ENCODE measurements at places on chromosomes 7 and 10.

DNA sequence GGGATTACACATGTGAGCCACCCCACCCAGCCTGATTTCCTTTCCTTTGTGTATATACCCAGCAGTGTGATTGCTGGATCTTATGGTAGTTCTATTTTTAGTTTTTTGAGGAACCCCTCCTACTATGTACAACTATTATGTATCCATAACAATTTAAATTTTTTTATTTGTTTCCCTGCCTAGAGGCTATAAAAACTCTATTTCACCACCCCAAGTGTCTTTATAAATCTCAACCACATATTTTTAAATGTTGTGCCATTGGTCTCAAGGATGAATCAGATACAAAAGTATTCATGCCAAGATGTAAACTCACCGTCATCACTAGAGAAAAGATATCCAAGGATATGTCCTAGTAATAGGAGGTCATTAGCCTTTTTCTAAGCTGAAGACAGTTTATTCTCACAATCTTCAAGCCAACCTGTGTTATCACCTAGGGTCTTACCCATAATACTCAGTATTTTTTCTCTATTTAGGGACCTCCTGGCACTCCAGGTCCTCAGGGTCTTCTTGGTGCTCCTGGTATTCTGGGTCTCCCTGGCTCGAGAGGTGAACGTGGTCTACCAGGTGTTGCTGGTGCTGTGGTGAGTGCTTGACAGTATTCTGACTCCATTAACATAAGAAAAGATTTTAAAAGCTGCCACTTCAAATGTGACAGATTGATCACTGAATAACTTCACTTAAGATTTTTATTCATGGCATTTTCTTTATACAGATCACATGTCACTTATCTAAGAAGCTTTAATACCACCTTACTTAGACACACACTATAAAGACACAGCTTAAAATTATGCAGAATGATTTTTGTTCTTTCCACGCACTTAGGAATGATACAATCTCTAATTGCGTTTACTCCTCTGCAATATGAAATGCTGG lies 29.4 kb downstream of the COL1A2 start:
- no peak for DNase-seq

GRCh38 chr7:108719631-108720030 lies 150.0 kb downstream of the DNAJB9 start:
- DNase-seq = no peak

GRCh38 chr10:72306215-72306760 lies 32.6 kb downstream of the DDIT4 start:
- DNase-seq = no peak

DNA sequence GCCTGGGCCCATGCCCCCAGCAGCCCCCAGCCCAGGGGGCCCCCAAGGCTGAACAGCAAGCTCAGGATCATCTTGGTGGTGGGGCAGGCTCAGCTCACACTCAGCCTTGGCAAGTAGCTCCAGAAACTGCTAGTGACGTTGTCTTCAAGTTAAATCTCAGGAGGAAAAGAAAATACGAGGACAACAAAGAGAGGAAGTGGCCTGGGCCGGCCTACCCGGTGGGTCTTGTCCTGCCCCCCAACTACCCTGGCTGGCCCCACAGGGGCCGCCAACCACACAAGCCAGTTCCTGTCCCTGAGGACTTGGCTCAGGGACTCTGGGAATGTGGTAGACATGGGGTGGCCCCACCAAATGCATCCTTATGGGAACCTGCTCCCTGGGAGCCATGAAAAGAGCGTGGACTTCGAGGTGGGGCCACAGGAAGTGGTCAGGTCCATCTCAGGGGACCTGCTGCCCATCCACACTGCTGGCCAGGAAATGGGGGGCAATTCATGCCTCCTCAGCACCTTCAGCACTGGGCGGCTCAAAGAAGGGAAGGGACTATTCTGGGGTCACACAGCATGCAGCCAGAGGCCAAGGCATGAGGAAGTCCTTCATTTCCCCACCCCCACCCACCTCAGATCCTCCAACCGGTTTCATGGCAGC lies at the start of gene MMRN2:
Gene MMRN2 (minus strand): TSS at position 145 of the 645 bp plus-strand sequence. CDS start 74 bp downstream, at position 71.
- no peak for DNase-seq

- no peak for DNase-seq
These were observed 117.6 kb downstream of the NRP1 start for GRCh38 chr10:33216661-33217427.

DNA sequence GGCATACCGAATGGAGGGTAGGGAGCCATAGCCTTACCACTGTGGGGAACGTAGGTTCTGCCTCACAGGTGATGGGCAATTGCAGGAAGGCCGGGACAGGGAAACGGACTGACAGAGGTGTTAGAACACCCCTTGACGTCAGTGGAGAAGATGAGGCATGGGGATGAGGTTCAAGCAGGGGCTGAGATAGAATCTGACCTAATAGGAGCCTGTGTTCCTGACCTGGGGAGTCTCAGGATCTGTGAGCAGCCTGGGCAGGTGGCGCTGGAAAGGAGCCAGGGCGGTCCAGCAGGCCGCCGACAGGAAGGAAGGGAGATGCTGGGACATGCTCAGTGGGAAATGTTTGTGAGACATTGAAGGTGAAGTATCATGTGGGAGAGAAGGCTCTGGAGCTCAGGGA lies 109.4 kb downstream of the WDFY4 start:
- DNase-seq = no peak

DNA sequence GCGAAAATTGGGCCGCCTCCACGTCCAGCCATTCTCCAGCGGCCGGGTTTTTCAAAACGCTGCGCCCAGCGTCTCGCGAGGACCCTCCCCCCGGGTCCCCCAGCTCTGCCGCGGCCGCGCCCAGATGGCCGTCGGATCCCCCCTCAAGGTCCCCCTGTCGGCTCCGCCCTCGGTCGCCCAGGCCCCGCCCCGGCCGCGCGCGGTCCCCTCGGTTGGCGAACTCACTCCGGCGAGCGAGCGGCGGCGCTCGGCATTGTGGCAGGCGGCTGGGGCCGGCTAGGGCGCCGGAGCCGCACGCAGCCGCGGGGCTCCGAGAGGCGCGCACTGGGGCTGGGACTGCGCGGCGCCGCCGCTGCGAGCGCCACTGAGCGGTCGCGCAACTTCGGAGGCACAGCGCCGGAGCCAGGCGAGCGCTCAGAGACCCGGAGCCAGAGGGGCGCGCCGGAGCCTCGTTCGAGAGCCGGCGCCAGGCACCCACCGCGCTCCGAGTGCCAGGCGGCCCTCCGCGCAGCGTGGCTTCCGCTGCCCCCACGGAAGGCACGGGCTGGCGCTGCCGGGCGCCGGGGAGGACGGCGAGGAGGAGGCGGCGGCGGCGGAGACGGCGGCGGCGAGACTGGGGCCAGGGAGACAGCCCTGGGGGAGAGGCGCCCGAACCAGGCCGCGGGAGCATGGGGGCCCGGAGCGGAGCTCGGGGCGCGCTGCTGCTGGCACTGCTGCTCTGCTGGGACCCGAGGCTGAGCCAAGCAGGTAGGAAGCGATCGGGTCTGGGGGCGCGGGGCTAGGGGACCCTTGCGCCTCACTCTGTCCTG lies at the start of gene UNC5B:
Gene UNC5B (plus strand): TSS at position 253 of the 809 bp plus-strand sequence. CDS start 416 bp downstream, at position 669.
- peak; percentile 81 for DNase-seq

GRCh38 chr7:116357781-116358670 lies 141.5 kb upstream of the CAV2 start:
- DNase-seq = no peak

- DNase-seq = no peak
These were observed 182.4 kb downstream of the PTEN start for GRCh38 chr10:88045656-88046415.

- no peak for DNase-seq
These were observed 831.1 kb upstream of the C7orf33 start for GRCh38 chr7:147759327-147759943.

DNA sequence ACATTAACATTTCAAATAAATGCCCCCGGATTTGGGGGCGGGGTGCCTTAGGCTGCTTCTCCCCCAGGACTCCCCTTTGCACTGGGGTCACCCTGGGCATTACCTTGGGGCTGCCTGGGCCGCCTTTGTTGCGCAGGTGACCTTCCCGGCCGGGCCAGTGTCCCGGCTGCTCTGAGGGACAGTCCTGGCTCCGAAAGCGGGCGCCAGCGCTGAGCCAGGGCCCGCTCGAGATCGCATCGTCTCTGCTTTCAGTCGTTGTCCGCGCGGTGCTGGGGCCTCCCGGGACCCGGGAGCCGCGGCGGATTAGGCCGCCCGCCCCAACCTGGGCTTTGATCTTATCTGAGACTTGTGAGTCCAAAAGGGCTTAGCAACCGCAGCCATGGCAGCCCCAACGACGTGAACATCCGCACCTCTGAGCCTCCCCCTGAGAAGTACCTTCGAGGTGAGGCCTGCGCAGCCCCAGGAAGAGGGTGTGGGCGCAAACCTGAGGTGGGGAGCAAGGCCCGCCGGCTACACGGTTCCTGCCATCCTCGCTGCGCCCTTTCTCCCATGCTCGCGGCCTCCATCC lies 14.8 kb upstream of the WAPL start:
- peak; percentile 73 for DNase-seq

- DNase-seq = no peak
These were observed 142.6 kb downstream of the PLXDC2 start for GRCh38 chr10:19958787-19959186.

GRCh38 chr7:91151916-91152315 lies 112.3 kb upstream of the FZD1 start:
- DNase-seq = no peak

DNA sequence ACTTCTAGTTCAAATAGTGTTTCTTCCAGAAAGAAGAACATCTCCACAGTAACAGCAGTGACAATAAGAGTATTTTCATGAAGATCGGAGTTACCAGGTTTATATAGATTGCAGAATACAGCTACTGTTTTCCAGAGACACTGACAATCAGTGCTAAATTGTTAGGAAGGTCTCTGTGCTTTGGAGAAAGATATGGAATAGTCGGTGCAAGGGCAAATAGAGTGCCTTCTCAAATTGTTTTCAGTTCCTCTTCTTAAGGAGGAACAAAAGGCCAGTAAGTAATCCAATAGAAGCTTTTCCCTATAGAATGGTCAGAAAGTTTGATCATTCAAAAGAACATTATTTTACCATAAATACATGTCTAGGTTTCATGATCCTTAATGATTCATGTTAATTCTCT lies 2.6 kb upstream of the KIAA1217 start:
- DNase-seq = no peak

DNA sequence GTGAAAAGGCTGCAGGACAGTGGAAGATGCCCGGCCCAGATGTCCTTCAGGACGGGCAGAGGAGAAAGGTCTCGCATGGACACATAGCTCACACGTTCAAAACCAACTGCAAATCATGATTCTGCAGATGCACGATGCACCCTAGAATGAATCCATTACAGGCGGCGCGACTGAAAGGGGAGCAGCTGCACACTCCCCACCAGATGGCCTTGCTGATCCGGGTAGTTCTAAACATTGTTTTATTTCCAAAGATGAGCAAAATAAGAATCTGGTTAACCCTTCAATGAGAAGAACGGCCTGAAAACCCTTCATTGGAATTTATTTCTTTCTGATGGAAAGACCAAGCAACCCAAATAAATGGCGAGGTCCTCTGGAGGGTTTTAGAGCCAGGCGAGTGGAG lies 33.8 kb downstream of the CHST15 start:
- DNase-seq = no peak

GRCh38 chr7:78476851-78477405 lies 678.4 kb downstream of the PHTF2 start:
- no peak for DNase-seq

- no peak for DNase-seq
These were observed 49.5 kb upstream of the CREB5 start for GRCh38 chr7:28362812-28363211.

DNA sequence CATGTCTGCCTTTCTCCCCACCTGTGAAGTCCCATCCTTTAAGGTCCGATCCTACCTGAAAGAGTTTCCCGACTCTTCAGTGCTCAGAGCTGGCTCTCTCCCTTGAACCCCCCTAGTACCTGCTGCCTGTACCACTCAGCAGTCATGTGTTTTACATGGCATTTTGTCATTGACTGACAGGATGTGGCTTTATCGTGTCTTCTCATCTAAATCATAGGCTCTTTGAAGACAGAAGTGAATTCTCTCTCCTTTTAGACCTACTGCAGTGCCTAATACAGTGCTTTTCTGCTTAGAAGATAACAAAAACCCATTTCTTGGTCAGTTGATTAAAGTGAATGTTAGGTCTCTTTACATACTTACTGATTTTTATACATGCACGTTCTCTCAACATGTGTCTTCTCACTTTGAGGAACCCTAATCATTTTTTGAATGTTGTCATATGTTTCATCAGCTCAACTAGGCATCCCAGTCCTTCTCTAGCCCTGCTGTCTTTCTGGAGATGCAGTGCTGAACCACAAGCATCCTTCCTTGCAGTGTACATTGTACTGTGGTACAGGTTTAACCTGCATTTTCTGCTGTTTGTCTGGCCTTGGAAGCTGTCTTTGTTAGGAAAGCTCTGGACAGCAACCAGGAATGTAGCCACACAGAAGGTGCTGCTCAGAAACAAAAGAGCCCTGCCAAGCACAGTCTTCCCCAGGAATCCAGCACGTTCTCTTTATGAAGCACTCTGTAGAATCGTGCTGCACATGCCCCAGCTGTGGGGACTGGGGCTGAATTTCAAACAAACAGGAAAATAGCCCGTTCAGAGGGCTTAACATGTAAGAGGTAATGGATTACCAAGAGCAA lies 28.1 kb upstream of the LRRC4 start:
- DNase-seq = no peak

GRCh38 chr7:116138202-116138801 lies 72.0 kb upstream of the TES start:
- no peak for DNase-seq

- no peak for DNase-seq
These were observed 104.2 kb upstream of the TMEM72 start for GRCh38 chr10:44806950-44807349.

- no peak for DNase-seq
These were observed 48.8 kb downstream of the HOXA1 start for GRCh38 chr7:27046854-27047549.
